Cerebellum (tissue), 4 donors: ENCODE measurements at places on chromosomes 16 and 17. TPM values are rescaled to one million over a fixed set of nuclear protein-coding genes. Genes with fewer than 3 reads are reported as not detected.

Gene RGS11
- 10.1 TPM for total RNA-seq

Gene SLC43A2
- 18.0 TPM for total RNA-seq

Gene PRAC2
- not detected for total RNA-seq

Gene CSF3
- total RNA-seq = 0.27 TPM

Gene PRSS36
- 1.6 TPM for total RNA-seq
